ENCODE measurements at places on chromosomes 3 and 15.
A peak's percentile ranks its signal among the peaks of the same experiment; 100 is the strongest.

DNA sequence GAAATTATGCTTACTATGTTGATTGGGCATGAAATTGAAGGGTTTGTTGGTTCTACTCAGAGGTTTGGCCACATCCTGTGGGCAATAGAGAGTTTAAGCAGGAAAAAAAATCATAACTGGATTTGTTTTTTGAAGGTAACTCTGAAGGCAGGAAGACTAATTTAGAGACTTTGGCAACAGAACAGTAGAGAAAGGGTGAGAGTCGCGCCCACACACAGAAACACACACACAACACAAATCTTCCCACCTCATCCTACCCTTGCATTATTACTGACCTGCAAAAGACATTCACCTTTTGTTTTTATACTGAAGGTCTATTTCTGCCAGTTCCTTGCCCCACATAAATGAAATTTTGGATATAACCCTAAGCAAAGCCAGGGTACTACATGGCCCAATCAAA lies 270.6 kb downstream of the TBL1XR1 start:
- no peak for DNase-seq

GRCh38 chr3:100260081-100260684 lies 609 bp upstream of the TBC1D23 start:
- DNase-seq: peak; percentile 33

DNA sequence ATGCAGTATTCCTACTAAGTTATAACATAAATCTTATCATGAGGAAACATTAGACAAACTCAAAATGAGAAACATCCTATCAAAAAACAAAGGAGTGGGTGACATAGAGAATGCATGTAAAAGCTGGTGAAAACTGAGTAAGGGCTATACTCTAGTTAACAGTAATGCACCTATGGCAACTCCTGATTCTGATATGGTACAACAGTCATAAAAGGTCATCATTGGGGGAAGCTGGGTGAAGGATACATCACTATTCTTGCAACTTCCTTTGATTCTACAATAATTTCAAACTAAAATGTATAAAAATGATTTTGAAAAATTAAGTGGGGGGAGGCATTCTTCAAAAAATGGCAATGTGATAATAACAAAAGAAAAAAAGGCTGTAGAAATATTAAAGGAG lies 6.8 kb downstream of the PIK3R4 start:
- no peak for DNase-seq

DNA sequence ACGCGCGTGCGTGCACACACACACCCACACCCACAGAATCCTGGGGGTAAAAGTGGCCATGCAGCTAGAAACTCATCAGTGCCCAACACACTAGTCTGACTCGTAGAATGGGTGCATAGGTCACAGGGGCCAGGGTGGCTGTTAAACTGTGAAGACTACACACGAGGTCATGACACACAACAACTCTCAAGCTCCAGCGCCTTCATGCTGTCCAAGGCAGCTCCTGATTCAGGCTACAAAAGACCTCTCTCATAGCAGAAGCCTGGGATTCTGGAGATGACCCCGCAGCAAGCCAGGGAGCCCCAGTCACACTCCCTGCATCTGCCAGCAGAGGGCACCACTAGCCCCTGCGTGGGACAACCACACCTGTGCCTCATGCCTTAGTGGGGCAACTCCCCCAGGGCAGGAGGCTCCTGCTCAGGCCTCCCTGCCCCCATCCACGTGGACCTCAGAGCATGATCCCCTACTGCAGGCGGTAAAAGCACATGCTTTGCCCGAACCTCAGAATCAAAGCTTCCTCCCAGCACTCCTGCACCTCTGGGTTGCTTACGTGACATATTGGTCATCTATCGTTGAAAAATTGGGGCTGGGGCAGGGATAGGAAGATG lies 93.1 kb downstream of the LRIG1 start:
- DNase-seq: no peak

DNA sequence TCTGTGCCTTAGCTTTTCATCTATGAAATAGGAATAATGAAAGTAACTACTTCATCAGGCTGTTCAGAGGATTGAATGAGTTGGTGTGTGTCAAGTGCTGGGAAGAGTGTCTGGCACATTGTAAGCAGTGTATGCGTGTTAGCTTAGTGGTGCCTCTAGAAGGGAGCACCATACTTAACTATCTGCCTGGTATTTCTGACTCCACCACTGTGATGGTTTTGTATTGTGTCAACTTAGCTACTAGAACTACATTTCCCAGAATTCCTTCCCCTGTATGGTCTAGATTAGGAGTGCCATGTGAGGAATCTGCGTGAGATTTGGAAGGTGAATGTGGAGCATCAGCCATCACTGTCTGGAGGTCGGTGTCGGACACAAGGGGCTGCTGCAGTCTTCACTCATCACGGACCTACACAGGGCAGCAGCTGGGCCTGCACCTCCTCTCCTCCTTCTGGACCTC lies 115.4 kb upstream of the GALNT15 start:
- no peak for DNase-seq

- DNase-seq: no peak
Observed at GRCh38 chr15:20348900-20349773, 192.5 kb downstream of the GOLGA6L6 start.

GRCh38 chr3:69273896-69274295 lies 112.0 kb downstream of the FRMD4B start:
- no peak for DNase-seq

DNA sequence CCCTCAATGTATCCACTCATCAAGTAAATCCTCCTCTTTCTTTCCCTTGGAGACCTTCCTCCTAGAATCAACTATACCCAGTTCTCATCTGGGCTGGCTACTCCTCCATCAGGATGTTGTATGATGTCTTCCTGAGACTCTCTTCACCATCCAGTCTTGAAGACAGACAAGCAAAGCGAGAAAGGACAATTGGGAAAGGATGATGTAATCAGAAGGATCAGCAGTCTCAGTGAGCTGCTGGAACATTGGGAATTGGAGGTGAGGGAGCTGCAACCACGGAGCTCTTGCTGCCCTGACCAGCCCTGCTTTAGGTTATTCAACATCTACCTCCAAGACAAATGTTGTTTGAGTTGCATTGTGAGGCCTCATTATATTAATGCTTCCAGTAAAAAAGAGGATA lies 48.0 kb upstream of the UBP1 start:
- no peak for DNase-seq

DNA sequence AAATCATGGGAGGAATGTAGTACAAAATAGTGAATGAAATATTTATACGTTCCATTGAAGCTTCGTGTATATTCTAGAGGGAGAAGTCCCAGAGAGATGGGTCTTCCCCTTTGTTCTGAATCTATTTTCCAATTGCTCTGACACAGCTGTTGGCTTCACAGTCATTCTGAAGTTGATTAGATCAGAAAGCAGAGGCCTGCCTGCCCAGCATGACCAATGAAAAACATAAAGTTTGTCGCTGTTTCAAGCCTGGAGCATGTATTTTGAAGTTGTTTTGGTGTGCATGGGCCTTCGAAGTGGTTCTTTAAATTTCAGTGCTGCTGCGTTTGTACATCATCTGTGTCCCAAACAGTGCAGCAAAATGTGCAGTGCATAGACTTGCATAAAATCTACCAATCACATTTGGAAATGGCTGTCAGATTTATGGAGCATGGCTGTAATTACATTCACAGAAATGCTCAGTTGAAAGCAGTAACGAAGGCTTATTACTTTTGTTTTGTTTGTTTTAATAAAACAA lies 31.0 kb upstream of the RBMS3 start:
- no peak for DNase-seq

GRCh38 chr15:93855181-93855826 lies 376.1 kb upstream of the MCTP2 start:
- no peak for DNase-seq

- DNase-seq: no peak
Observed at GRCh38 chr3:18630295-18630694, 205.2 kb upstream of the SATB1 start.

DNA sequence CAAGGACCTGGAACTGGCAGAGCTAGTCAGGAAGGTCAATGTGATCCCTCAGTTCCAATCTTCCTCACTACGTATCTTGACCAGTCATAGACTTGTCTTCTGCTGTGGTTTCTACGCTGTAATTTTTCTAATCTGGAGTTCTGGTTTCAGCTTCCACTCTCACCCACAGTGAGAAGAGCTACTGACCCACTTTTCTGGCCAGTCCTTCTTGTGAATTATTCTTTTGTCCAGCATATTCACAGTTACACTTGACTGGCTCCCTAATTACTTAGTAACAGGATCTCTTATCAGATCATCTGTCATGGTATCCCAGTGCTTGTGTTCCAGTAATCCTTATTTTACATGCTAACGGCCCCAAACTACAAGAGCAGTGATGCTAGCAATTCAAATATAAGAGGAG lies 72.4 kb upstream of the MME start:
- DNase-seq: no peak

DNA sequence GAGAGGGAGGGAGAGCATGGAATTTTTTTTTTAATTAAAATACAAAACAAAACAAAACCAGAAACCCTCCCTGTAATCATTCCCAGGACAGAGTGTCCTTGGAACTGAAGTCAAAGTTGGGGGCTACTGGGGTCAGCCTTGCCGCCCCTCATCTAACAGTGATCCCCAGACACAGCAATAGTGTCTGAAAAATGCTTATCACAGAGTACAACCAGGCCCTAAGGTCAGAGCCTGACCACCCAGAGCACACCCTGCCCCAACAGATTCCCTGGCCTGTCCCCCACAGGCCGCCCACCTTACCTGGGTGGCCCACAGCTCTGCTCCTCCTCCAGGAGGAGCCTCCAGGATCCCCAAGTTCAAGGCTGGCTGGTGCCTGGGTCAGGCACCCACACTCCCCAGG lies 101.6 kb upstream of the LINGO1 start:
- no peak for DNase-seq

- DNase-seq: no peak
Observed at GRCh38 chr3:157104928-157105652, 54.9 kb downstream of the CCNL1 start.

GRCh38 chr3:194654443-194654842 lies 17.5 kb downstream of the LSG1 start:
- no peak for DNase-seq

DNA sequence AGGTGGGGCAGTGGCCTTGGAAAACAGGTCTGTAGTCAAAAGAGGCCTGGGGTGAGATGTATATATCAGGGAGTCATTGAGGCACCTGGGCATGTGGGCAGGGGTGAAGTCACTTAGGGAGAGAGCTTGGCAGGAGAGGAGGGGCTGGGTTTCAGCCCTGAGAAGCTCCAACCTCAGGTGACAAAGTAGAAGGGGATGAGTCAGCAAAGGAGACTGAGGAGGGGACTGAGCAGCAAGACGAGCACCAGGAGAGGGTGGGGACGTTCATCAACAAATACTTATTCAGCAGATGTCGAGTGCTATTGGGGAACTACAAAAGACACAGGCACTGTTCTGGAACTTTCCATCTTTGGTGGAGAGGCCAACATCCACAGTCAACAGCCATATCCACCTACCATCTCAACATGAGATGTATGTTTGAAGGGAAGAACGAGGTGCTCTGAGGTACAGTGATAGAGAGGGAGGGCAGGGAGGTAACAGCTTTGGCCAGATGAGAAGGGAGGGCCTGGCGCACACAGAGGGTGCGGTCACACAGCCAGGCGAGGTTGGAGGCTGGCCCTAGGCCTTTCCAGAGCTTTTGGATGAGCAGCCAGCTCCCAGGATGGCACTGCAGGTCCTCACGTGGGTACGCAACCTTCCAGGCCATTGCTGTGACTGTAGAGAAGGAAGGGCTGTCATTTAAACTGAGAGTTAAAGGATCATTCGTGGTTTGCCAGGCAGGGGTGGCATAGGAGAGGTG lies 45.7 kb downstream of the GLDN start:
- DNase-seq: no peak

GRCh38 chr3:111590143-111590491 lies 5.0 kb downstream of the ZBED2 start:
- no peak for DNase-seq

DNA sequence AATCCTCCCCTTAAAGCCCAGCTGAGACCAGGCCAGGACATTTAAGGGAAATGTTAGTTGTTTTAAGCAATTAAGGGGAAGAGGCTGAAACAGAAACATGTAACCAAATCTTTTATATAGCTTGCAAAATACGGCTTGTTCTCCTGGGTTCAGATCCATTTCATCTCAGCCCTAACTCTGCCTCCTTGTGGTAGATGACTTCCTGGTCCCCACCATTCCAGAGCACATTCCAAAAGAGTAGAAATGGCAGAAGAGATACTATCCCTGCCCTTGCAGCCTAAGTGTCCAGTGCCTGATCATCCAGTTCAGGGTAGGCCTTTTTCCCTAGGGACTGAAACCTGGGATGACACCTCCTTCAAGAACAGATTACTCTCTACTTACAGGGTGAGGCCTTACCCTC lies 266.2 kb upstream of the VEPH1 start:
- no peak for DNase-seq

DNA sequence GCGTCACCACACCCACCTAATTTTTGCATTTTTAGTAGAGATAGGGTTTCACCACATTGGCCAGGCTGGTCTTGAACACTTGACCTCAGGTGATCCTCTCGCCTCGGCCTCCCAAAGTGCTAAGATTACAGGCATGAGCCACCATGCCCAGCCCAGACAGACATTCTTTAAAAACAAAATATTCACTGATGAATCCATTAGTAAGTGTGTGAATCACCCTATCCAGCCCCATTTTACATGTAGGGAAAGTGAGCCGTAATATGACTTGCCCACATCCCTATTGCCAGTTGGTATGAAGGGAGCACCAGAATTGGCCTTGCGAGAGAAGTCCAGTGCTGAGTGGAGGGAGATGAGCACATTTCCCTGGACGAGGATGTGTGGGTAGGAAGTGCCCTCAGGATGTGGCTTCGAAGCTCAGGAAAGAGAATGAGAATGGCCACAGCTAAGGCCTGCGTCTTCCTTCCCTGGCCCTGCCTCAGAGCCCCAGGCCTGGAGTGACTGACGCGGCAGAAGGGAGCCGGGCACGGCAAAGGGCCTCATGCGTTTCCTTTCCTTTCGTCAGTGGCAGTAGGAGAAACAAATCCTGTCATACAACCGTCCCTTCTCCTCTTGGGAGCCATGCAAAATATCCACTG lies 28.3 kb upstream of the ETV5 start:
- no peak for DNase-seq

DNA sequence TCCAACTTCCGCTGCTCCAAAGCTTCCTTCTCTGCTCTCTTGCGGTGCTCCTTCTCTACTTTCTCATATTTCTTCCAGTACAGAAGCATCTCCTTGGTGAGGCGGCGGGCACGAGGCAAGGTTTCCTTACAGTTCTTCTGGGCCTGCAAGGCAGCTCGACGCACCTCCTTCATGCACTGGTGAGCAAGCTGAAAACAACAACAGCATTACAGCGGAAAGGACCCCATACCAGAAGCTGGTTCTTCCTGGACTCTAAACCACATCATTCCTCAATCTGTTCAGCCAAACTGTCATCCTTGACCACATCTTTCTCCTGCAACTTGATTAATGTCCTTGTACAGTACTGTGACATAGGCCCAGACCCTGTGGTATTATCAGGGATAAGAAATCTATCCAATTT lies 36.4 kb downstream of the INO80 start:
- DNase-seq: no peak

GRCh38 chr15:81296673-81297072 lies 27.3 kb downstream of the STARD5 start:
- peak; percentile 97 for DNase-seq

- DNase-seq: no peak
Observed at GRCh38 chr3:189962466-189962865, 158.2 kb downstream of the P3H2 start.

GRCh38 chr3:30786365-30786764 lies 108.1 kb downstream of the GADL1 start:
- DNase-seq: no peak
